GM04504 (cell line): ENCODE measurements at places on chromosomes 13 and 19.

GRCh38 chr19:43724896-43725295, 9.0 kb downstream of the IRGC start:
- DNase-seq, result no peak

GRCh38 chr13:22152751-22153150, 481.9 kb downstream of the FGF9 start:
- no peak for DNase-seq

DNA sequence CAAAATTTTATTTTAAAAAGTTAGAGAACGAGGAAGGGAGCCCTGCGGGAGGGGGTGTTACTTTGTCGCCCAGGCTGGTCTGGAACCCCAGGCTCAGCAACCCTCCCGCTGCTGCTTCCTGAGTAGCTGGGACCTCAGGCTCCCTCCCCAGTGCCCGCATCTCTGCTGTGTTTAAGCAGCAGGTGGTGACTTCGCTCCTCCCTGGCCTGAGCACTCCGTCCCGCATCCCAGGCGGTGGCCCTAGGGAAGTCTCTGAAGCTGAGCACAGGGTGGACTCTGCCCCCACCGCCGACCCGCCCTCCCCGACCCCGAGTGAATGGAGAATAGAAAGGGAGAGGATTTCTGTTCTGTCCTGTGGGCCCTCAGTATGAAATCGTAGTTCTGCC, 30.5 kb downstream of the ZNF701 start:
- DNase-seq, result no peak

- no peak for DNase-seq
These were observed 43.5 kb downstream of the TRPM4 start for GRCh38 chr19:49201042-49201441.

GRCh38 chr19:38004186-38004520, 97.1 kb downstream of the SIPA1L3 start:
- no peak for DNase-seq

DNA sequence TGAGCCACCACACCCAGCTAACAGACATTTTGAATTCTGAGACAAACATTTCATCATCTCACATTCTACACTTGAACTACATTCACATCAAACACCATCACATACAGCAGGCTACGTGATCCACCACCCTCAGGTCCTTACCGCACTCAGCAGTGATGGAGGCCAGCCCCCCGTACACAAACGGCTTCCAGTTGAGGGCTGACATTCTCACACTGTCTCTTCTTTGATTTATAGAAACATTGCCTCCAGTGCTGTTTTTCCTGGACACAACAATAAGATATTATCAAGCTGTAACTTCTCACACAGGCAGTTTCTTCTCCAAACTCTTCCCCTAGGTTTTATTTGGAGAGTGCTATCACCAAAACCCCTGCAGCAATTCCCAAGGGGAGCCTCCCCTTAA, 7.0 kb downstream of the SLC25A30 start:
- DNase-seq, result no peak

DNA sequence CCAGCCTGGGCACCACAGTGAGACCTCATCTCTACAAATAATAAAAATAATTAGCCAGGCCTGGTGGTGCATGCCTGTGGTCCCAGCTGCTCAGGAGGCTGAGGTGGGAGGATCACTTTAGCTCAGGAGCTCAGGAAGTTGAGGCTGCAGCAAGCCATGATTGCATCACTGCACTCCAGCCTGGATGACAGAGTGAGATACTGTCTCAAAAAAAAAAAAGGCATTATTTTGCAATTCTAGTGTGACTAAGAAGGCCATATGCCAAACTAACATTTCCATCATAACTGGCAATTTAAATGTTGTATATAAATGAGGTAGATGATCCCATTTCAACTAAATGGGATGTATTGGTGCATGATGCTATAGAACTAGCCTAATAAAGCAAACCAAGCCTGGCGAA, 632.8 kb upstream of the KLF12 start:
- peak; percentile 38 for DNase-seq

GRCh38 chr13:110030394-110030928, 244.1 kb upstream of the IRS2 start:
- DNase-seq, result no peak

GRCh38 chr13:96963786-96964475, 30.3 kb downstream of the OXGR1 start:
- no peak for DNase-seq

DNA sequence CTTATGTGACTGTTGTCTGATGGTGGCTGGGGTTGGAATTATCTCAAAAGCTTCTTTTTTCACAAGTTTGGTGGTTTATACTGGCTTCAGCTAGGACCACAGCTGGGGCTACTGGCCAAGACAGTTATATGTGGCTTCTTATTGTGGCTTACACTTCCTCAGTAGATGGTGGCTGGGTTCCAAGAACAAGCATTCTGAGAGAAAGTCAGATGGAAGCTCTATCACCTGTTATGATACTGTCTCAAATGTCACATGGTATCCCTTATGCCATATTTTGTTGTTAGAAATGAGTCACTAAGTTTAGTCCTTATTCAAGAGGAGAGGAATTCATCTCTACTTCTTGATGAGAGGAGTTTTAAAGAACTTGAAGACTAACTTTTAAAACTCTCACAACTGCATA, 41.6 kb downstream of the NDFIP2 start:
- no peak for DNase-seq

DNA sequence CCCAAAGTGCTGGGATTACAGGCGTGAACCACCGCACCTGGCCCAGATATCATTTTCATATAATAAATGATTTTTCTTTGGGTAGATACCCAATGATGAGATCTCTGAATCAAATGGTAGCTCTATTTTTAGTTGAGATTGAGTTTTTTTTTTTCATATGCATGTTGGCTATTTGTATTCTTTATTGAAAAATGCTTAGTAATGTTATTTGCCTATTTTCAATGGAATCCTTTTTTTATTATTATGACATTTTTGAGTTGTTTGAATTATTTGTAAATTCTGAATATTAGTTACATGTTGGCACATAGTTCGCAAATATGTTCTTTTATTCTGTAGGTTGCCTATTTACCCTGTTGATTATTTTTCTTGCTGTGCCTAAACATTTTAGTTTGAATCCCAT, 55.8 kb downstream of the ZNF254 start:
- DNase-seq, result no peak

DNA sequence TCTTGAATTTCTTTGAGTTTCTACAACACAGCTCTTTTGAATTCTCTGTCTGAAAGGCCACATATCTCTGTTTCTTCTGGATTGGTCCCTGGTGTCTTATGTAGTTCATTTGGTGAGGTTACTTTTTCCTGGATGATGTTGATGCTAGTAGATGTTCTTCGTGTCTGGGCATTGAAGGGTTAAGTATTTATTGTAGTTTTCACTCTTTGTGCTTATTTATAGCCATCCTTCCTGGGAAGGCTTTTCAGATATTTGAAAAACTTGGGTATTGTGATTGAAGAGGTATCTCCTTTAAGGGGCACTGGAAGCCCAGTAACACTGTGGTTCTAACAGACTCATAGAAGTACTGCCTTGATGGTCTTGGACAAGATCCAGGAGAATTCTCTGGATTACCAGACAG, 338.5 kb upstream of the SPRY2 start:
- DNase-seq, result no peak

- no peak for DNase-seq
These were observed 136.0 kb upstream of the USP29 start for GRCh38 chr19:56983804-56984203.

DNA sequence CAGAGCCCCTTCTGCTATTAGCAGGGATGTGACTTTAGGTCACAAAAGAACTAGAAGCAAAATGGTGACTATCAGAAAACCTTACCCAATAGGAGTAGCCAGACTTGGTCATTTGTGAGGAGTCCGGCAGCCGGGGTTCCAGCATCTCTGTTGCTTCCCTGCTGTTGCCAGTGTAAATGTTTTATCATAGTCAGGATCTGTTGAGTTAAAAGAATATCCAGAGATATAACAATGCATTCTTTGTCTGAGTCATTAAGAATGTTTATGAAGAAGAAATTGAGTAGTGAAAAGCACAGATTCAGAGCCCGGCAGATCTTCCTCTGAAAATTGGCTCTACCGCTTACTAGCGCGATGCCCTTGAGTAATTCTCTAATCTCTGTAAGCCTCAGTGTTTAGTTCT, 84.2 kb downstream of the COL4A2 start:
- no peak for DNase-seq

GRCh38 chr13:76971215-76971614, 20.7 kb upstream of the CLN5 start:
- DNase-seq, result no peak

DNA sequence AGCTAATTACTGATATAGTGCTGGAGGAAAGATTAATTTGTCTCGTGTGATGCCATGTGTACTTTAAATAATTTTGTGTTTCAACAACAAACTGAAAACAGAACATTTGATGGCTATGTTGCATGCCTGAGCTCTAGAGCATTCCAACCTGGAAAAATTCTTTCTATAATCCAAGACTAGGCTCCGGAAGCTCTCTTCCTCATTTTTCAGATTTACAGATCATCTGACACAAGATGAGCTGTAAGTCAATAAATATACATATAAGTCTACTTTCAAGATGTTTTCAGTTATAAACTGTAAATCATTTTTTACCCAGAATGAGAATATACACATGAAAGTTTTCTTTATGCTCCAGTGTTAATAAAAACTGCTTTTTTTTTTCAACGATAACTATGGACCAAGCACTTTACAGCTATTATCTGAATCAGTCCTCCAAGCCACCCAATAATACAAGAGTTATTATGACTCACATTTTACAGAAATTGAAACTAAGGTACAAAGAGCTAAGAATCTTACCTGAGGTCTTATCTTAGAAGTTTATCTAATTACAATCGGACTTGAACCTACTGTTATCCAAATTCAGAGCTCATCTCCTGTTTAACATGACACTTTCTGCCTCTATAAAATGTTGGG, 6.4 kb upstream of the FOXO1 start:
- no peak for DNase-seq

GRCh38 chr13:44075113-44075512, 195.4 kb downstream of the LACC1 start:
- no peak for DNase-seq
